Erythroblast (primary cell): ENCODE measurements at places on chromosomes 7 and 10.

DNA sequence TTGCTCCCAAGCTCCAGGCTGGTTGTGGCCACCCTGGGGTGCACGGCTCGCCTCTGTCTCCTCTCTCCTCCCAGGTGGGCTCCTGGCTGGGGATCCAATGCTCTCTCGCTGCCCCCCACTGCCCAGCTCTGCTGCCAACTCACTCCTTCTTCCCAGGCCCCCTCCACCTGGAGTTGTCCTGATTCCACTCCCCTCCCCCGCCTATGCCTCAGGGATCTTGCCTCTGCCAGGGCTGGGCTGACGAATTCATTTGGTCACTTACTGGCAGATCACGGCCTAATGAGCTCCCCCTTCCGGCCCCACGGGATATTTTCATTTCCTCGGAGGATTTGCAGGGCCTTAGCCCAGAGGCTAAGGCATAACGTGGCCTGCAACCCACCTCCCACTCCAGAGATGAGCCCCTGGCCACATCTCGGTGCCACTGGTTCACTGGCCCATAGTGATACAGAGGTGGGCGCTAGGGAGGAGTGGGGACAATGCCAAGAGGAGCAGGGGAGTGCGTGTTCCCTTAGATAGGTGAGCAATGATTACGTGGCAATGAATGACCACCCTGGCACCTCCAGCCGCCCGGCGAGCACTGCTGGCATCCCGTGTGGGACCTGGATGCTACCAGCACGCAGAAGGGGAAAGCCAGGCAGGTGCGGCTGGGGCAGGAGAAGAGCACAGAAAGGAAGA lies 344.6 kb upstream of the SHH start:
- DNase-seq, result peak; percentile 3

- DNase-seq, result no peak
Observed at GRCh38 chr10:36765782-36766414, 359.5 kb upstream of the ANKRD30A start.

GRCh38 chr7:133003052-133003910 lies 78.6 kb downstream of the CHCHD3 start:
- DNase-seq, result peak; percentile 67

DNA sequence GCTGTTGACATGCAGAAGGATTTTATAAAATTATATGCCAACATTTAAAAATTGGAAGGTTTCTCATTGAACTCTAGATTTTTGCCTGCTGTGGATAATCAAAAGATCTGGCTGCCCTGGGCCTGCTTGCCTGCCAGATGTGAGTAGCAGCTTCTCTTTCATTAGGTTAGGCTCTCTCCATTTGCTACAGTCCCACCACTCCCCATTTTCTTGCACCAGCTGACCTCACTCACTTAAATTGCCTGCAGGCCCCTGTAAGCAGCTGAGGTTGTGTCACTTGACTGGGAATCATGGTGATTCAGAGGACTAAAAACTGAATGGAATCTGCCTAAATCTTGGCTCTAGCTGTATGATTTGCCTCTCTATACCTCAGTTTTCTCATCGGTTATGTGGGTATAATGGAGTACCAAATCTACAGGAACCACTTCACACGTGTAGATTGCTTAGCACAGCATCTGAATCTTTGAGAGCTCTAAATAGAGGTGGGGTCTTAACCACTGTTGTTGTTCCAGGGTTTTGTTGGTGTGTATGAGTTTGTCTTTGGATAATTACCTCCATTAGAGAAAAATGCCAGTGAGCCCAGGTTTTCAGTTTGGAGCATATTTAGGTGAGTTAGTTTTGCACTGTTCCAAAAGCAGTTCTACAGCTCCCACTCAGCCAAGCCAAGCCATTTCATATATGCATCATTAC lies 18.6 kb upstream of the RAPGEF5 start:
- DNase-seq, result no peak

GRCh38 chr7:37149051-37149772 lies 299.5 kb downstream of the ELMO1 start:
- DNase-seq, result no peak

DNA sequence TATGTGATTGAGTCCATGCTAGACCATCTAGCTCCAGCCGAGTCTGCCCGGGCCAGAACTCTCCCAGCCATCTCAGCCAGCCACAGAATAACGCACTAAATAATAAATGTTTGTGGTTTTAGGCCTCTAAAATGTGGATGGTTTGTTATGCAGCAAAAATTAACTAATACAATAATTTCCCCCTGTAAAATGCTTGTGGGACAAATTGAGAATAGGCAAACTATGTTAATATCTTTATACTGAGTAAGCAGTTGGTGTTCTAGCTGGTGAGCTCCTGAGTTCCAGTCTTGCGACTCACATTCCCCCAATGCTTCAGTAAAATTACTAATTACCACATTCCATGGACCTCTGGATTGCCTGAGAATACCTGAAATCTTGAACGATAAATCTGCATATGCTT lies 316.8 kb upstream of the NFE2L3 start:
- no peak for DNase-seq

- DNase-seq, result no peak
Observed at GRCh38 chr10:84523526-84523925, 195.1 kb downstream of the CCSER2 start.

GRCh38 chr10:51956822-51957221 lies 257.4 kb upstream of the CSTF2T start:
- no peak for DNase-seq

GRCh38 chr10:24467136-24467535 lies 256.6 kb downstream of the ARHGAP21 start:
- DNase-seq, result no peak

DNA sequence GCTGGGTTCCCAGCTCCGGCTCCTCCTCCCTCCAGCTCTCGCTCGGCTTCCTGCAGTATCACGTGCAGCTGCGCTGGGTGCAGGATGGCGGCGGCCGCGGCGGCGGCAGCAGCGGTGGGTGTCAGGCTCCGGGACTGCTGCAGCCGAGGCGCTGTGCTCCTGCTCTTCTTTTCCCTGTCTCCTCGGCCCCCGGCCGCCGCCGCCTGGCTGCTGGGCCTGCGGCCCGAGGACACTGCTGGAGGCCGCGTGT lies at the start of gene CNNM1:
Gene CNNM1, plus strand, starts transcription at position 53 of the 250 bp plus-strand sequence. Its CDS starts 32 bp downstream, at position 85.
- peak; percentile 16 for DNase-seq
